Activated effector memory CD4-positive, alpha-beta T cell treated with Interleukin-2 at 50 U/mL for 16 hours (primary cell): ENCODE measurements at places on chromosomes 6 and 20.

DNA sequence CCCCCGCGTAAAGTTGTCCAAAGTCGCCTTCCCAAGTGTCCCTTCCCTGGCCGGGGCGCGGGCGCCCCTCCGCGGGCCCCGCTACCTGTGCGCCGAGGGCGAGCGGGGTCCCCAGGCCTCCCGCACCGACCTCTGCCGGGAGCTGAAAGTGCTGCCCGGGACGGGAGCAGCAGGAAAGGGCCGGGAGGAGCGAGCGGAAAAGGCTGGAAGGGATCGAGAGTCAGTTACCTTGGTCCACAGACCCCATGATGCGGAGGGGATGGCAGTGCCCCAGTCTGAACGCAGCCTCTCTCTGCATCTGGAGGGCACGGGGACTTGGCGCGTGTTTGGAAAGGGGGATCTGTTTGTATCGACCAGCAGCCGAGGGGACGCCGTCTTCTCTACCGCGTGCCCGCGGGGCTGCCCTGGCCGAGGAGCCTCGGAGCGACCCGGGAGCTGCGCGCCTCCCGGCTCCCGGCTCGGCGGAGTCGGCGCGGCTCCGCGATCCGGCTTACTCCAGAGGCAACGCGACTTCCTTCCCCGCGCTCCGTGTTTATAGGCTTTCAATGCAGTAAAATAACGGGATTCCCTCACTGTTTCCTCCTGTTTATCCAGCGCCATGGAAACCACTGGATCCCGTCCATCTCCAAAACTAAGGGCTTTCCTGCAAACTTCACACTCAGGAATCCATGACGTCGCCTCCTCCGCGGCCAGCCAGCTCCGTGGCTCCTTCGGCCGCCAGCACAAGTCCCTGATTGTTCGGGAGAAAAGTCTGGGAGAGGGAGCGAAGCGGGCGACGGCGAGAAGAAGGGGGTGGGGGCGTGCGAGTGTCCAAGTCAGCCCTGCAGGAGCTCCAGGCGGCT lies 20.0 kb upstream of the NFATC2 start:
- no peak for DNase-seq

- no peak for DNase-seq
These were observed 79.6 kb downstream of the UTRN start for GRCh38 chr6:144364782-144365181.

DNA sequence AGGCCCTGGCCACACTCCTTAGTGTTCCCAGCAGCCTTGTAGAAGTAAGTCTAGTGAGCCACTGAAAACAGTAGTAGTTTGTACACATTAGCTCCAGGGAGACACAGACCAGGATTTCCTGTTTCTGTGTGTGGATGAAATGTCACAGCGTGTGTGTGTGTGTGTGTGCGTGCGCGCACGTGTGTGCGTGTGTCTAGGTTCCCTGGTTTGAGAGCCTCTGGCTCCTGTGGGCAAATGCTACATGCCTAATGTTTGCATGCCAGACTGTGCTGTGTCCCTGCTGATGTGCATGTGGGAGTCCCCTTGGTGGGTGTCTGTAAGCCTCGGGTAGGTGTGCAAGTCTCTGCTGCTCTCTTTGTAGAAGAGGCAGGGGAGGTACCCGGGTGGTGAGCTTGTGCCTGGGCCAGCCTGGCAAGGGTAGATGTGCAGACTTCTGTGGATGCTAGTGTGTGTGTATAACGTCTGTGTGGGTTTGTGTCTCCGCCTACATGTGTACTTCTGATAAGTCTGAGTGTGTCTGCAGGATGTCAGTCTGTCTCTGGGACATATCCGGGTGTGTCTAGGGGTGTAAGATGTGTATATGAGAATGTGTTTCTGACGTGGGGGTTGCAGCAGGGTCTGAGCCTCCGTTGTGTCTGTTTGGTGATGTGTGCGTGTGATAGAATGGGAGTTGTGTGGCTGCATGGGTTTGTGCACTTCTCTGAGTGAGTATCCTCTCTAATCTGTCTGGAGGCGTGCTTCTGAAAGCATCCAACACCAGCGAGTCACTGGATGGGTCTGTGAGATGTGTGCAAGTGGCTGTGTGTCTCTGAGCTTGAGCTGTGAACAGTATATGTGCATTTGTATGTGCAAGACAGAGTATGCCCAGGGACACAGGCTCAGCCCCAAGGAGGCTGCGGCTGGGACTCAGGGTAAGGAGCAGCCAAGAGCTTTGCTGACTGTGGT lies 19.0 kb upstream of the TLDC2 start:
- DNase-seq, result peak; percentile 30

GRCh38 chr20:37392441-37393195 lies 46.7 kb downstream of the SRC start:
- no peak for DNase-seq

GRCh38 chr20:63290677-63291472 lies 2.1 kb upstream of the COL20A1 start:
- peak; percentile 38 for DNase-seq

DNA sequence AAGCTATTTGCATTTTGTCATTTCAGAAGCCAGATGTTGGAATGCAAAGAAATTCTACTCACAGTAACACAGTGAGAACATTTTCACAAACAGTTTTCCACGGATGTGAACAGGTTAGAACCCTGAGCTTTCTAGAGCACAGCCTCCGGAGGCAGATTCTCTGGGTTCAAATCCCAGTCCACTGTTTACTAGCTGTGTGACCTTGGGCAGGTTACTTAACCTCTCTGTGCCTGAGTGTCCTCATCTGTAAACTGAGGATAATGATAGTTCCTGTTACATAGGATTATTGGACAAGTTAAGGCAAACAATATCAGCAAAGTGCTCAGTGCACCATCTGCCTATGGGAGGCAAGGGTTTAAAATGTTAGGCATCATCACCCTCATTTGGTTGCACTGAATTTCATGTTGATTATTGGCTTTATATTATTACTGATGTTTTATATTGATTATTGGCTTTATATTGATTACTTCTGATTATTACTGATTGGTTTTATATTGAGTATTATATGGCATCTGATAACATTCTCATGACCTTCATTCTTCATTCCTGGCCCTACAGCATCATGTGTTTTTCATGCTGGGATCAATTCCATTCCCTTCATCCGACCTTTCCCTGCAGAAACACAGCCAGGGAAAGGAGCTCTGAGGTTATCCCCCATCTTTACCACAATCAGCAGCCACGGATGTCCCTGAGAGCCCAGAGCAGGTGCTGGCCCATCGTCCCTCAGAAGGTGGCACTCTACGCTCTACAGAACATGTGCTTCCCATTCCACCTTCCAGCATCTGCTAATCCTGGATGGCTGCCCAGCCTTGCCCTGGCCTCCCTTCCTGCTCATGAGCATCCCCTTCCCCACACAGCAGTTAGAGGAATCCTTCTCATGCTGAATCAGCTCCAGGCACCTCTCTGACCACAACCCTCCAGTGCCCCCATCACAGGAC lies 283.1 kb downstream of the PREX1 start:
- no peak for DNase-seq

DNA sequence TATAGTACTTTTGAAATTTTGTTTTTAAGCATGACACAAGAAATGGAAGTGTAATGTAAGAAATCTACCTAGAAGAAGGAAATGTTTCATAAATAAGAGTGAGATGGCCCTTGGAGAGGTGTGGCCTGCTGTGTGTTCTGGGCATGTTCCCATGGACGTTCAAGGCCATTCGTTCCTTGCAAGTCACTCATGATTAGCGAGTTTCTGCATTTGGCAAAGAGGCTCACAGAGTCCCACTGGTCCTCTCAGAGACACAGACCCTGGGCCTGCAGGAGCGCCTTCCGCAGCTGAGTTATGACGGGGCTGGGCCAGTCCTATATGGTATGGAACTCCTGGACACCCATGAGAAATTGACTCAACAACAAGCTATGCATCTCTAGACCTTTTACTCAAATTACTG lies 7.2 kb downstream of the THBS2 start:
- DNase-seq, result no peak

GRCh38 chr20:33463332-33464101 lies 20.0 kb upstream of the SNTA1 start:
- no peak for DNase-seq

DNA sequence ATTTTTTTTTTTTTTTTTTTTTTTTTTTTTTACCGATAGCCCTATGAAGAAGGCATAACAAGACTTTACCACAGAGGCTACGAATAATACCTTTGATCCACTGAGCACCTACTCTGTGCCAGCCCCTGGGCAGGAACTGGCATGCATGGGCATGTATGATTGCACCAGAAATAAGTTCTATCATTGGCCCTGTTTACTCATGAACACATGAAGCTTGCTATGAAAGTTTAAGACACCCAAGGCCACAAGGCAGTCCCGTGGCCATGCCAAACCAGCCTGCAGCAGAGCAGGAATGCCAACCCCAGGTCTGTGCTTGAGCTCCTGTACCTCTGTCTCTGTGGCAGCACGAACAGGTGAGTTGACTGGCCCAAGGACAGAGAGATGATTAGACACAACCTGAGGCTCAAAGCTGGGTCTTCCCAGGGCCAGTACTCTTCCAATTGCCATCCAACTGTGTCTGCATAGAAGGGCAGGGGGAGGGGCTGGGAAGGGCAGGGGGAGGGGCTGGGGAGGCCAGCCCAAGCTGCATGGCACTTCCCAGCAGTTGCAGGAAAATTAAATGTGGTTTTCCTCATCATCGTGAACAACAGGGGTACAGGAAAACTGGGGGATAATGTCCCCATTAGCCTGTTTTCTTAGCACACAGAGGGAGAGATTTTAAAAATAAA lies 63.5 kb downstream of the LRFN2 start:
- no peak for DNase-seq

- DNase-seq, result no peak
These were observed 641 bp downstream of the TEAD3 start for GRCh38 chr6:35496036-35496840.

DNA sequence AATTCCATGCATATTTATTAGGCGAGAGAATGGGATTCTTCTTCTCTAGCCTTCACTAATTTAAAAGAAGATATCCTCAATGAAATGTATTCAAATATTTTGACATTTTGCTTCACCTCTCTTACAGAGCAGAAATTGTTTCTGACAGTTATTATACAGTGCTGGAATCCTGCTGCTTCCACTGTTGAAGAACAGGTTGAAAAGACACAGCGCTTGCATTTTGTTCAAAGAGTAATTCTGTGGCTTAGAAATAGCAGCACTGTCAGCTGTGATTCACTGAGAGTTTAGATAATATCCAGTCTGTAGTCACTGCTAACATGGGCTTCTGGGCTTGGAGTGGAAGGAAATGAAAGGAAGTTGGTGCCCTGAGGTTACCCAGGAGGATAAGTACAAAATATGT lies 117.1 kb upstream of the FBXL4 start:
- DNase-seq, result no peak

DNA sequence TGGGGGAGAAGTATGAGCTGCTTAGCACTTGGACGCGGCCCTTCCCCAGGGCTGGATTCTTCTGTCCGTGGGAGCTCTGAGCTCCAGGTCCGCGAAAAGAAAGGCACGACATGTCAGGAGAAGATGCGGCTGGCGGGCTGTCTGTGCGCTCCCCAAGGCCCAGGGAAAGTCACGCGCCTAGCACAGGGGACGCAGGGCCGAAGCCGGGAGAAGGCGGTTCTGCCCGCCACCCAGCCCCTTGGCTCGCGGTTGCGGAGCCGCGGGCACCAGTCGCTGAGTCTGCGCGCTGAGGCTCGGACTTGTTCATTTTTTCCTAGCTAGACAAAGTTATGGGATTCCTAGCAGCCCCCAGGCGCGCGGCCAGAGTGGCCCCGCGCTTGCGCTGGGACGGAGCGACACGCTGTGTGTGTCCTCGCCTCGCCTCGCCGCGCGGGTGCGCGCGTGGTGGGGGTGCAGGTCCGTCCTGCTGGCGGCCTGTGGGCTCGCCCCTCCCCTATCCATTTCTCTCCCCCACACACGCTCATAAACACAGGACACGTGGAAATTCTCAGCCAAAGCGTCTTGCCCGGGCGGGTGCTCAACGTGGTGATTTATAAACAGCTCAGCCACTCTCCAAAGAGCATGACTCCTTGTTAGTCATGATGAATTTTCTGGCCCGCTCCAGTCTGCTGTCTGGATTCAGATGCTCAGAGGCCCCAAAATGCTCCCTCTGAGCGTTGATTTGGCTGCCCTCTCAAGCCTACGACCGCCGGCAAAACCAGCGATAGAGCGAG lies 1.9 kb upstream of the POU3F2 start:
- DNase-seq, result no peak

GRCh38 chr20:2102585-2103460 lies 1.2 kb downstream of the STK35 start:
- peak; percentile 82 for DNase-seq

DNA sequence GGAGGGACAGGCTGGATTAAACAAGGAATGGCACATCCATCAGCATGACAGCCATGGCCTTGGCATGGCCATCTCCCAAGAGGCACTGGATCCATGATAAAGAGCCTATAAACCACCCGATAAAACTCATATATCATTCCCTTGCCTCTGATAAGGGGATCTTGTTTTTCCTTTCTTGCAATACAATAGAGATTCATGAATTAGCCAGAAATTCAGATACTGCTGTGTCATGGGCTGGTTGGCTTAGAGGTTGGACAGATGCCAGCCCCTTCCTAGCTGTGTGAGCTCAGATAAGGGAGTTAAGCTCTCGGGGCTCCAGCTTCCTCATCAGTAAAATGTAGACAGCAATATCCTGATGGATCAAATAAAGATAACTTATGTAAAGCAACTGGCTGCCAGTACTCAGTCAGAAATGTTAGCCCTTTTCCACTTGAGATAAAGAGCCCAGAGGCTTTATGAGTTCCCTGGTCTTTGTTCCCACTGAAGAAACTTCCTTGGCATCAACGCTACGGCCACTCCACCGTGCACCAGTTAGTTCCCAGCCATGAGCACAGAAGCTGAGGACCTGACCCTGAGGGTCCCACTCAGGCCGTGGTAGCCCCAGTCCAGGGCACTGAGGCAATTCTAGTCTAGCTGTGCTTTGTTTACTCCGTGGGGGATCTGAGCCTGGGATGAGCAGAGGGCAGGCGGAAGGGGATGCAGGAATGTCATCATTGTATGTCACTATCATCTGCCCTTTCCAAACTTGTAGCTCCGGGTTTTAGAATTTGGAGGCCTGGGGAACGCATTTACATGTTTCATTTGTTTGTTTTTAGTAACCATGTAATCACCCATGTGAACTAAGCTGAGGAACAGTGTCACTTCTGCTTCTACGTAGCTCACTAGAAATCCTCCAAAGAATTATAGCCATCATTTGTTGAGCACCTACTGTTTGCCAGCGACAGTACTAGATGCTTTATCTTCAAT lies 67.2 kb upstream of the TBC1D7 start:
- no peak for DNase-seq

DNA sequence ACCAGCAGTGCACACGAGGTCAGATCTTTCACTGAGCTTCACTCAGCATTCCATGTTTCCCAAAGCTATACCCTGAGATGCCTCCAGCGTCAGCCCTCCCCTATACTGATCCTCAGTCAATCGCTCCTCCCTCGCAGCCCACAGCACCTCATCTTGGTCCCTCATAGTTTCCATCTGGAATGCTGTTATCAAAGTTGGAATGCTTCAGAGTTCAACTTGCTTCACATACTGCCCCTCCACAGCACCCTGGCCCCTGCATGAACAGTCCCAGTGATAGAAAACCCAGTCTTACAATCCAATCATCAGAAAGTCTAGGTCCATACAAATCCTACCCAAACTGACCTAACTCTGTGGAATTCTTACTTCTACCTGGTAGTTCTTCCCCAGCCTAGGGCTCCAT lies 20.0 kb downstream of the SPAG4 start:
- no peak for DNase-seq
